NCI-H1048 (cell line): ENCODE measurements at places on chromosomes 12 and 14.

- no peak for DNase-seq
Observed at GRCh38 chr12:127619869-127620734, 646.9 kb upstream of the TMEM132C start.

GRCh38 chr14:45251912-45252311 lies 1.1 kb downstream of the MIS18BP1 start:
- no peak for DNase-seq

DNA sequence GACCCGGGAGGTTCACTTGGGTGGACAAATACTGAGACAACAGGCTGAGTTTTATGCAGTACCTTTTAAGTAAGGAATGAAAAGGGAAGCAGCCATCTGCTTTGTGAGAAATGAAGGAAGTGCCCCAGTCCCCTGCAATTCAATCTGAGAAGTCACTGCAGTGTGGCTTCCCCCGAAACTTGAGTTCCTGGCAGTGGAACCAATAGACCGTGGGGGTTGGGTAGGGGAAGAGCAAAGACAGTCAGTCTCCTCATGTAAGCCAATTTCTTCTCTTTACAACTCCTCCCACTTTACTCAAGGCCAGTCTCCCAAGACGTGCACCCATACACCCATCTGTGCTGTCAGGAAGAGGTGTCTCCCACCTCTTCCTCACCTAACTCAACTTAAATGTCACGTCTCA lies 206.5 kb downstream of the BCAT1 start:
- DNase-seq = no peak

GRCh38 chr12:125331342-125332052 lies 266.3 kb downstream of the AACS start:
- no peak for DNase-seq

DNA sequence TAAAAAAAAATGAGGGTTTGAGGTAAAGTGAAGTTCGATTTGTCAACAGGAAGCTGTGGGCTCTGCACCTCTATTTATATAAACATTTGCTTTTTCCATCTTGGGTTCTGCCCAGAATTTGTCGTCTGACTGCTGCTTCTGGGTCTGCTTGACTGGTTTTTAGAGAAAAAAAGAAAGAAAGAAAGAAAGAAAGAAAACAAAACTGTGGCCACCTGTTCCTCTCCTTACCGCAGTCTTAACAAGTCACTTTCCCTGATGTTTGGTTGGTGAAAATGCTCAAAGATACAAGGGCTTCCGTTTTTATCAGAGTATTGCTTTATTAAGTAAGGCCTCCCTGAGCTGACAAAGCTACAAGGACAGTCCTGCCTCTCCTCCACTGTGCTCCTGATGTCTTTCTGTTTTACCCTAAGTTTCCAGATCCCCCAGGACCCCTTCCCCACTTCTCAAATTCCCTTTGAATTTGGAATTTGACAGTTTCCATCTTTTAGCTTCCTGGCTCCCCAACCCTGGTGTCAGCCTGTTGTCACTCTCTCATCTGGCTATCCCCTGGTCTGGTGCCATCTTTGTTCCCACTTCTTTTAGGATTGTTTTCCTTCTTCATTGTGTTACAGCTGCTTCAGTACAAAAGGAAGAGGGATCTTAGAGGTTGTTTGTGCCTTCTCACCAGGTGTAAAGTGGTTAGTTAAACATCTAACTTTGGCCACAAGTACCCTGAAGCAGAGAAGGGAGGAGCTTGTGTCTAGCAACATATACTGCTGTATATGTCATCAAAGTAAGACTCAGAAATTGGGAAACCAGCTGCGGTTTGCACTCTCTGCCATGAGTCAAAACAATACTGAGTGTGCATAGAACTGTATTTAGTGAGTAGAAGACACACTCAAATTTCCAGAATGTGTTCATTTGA lies 18.0 kb downstream of the MFAP5 start:
- no peak for DNase-seq
